ENCODE measurements at places on chromosomes 4 and X.
A peak's percentile ranks its signal among the peaks of the same experiment; 100 is the strongest.

DNA sequence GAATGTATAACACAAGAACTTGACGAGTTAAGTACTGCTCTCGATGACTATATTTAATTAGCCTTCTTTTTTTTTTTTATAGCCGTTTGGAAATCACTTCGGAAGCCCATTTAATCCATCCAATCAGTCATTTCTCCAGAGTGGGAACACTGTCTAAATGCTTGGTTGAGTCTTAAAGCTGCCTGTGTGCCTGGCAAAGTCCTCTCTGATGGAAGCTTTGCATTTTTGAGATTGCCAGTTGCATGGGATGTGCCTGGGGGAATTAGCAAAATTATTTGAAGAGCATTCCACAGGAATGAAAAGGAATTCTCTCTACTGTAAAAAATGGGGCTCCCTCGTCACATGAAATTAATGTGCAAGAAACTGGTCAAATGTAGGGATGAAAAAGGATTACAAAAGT, 398.8 kb upstream of the RPS6KA3 start:
- DNase-seq: peak; percentile 1

- DNase-seq: no peak
Measured at GRCh38 chr4:56723201-56723605, 42.1 kb upstream of the HOPX start.

GRCh38 chrX:87517571-87518141, at the start of gene KLHL4:
TSS of gene KLHL4 (plus strand) at chrX:87517802. CDS start at chrX:87517894, 92 bp downstream.
- DNase-seq: no peak

- peak; percentile 34 for DNase-seq
Measured at GRCh38 chr4:147833254-147833653, 101.4 kb downstream of the ARHGAP10 start.

GRCh38 chrX:13001097-13001496, 26.2 kb downstream of the TMSB4X start:
- no peak for DNase-seq

GRCh38 chr4:143372093-143372915, 35.6 kb downstream of the GAB1 start:
- no peak for DNase-seq

DNA sequence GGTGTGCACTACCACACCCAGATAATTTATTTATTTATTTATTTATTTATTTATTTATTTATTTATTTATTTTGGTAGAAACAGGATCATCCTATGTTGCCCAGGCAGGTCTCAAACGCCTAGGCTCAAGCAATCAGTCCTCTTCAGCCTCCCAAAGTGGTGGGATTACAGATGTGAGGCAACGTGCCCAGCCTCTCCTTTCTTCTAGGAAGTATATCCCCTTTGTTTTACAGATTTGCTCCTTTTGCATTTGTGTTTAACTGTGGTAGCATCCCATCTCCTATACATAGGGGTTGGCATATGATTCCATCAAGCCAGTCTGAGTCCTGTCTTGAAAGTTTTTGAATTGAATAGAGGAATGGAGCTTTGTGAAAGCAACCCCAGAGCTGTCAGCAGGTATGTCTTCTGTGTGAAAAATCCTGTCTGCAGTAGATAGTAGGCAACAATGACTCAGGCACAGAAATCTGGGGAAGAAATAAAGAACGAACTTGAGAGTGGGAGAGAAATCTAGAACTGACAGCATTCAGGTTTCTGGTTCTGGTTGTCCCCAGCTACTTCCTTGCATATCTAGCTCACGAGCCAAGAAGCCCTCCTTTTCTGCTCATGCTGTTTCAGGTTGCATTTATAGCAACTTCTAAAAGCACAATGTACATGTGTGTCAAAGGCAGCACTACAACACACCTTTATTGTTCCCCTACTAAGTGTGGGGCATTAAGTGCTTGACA, 113.7 kb upstream of the LSM6 start:
- DNase-seq: no peak

DNA sequence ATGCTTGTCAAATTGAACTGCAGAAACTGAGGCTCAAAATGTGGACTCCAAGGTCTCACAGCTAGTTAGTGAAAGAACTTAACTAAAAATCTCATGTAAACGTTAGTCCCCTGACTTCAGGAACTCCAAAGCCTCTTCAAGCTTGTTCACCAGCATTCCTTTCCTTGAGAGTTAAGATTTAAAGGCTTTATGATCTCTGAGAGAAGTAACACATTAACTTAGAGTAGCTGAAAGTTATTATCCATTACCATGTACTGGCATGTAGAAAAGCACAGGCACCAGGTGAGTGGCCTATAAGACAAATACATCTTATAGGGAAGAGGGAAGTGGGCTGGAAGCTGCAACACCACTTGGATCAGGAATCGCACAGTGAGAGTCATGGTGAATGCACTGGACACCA, 15.3 kb downstream of the PARM1 start:
- no peak for DNase-seq

- DNase-seq: no peak
Measured at GRCh38 chr4:118879409-118879808, 9.2 kb upstream of the SYNPO2 start.

DNA sequence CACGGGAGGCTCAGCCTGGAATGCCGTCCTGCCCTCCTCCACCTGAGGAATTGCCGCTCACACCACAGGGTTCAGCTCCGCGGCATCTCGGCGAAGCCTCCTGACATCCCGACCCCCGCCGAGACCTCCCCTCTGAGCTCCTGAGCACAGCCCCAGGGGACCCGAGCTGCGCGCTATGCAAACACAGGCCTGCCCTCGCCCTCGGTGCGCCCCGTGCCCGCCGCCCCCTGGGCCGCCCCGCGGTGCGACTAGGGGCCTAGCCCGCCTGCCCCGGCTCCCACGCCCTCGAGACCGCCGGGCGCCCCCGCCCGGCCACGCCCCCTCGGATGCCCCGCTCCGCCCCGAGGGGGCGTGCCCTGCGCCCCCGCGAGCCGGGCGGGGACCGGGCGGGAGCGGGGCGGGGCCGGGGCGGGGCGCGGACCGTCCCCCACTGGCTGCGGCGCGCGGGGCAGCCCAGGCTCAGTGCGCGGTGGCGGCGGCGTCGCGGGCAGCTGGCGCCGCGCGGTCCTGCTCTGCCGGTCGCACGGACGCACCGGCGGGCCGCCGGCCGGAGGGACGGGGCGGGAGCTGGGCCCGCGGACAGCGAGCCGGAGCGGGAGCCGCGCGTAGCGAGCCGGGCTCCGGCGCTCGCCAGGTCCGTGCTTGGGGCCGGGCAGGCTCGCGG, at the start of gene FGFR3:
Gene FGFR3 (plus strand): TSS at position 462 of the 664 bp plus-strand sequence. CDS start 642 bp downstream, outside the sequence.
- peak; percentile 44 for DNase-seq

GRCh38 chr4:161906836-161907589, 256.8 kb downstream of the FSTL5 start:
- DNase-seq: no peak

DNA sequence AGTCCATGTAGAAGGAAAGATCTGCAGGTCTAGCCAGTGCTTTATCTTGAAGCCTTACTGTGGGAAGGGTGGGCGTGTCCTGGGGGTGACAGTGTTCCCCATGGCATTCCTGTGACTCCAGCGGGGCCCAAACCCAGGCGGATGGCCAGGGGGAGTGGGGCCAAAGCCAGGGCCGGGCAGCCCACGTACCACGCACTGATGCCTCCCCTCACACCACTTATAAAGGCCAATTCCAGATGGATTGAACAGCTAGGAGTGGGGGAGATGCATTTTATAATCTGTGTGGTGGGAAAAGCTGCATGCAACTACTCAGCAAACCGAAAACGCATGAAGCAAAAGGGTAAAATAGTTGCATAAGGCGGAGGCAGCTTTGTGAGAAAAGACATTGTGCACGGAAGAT, 36.4 kb downstream of the NELFA start:
- DNase-seq: no peak

- DNase-seq: peak; percentile 31
Measured at GRCh38 chr4:185933078-185933581, 121.1 kb upstream of the SORBS2 start.

DNA sequence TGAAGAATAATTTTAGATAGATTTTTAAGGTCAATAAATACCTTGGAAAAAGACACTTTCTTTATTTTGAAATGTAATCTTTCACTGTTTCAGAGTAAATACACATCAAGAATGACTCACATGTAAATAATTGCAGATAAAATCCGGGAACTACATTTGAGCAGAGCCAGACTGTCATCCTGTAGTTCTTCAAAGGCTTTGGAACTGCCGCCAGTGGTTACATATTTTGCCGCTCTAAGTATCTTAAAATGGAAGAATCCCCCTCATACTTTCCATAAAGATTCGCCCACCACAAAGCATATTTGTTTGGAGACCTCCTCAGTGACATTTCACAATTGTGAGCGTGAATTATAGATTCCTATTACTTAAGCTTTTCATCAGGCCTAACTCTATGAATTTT, 607.8 kb upstream of the ZFP42 start:
- peak; percentile 3 for DNase-seq

GRCh38 chrX:139691843-139692505, 16.0 kb downstream of the MCF2 start:
- DNase-seq: peak; percentile 3

DNA sequence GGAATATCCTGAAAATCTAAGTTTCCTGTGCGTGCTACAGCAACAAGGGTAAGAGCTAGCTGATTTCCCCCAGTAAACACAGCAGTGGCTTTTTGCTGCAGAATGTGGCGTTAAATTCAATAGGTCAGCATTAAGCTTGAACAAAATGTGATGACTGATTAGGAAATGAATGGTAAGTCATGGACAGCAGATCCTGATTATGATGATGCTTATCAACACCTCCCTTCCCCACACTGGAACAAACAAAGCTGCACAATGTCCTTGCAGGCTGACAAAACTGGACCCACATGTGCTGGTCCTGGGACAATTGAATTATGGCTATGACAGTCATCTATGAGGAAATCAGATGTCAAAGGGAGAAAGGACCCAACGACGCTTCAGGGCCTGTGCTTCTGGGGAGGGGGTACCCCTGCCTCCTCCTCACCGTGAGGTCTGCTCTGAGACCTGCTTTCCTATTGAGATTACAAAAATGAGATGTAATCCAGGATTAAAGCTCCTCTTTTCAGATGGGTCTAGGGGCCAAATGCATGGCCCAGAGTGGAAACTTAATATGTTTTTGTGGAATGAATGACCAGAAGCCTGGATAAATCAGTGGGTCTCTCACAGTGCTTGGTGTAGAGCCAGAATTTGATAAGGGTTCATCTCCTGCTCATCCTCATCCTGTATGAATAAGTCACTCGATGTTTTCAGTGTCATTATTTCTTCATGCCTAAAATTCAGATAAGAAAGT, 32.0 kb upstream of the BOD1L1 start:
- DNase-seq: no peak

- DNase-seq: no peak
Measured at GRCh38 chr4:24601121-24601520, 16.8 kb upstream of the DHX15 start.

- peak; percentile 45 for DNase-seq
Measured at GRCh38 chr4:113026556-113026955, 22.9 kb upstream of the ANK2 start.

DNA sequence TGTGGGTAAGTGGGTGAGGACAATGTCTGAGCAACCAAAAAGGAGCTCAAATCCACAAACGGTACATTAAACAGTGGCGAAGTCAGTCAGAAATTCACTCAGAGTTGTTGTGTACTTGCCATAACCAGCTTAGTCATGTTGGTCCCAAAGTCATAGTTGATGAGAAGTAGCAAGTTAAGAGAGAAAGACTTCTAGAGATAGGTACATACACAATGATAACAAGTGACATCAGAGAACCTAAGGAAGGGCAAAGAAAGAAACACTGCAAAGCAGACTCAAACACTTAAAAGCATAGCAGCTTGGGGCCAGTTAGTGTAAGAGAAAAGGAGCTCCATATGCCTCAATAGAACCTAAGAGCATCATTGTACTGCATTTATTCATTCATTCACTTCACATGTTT, 30.2 kb downstream of the DYNLT3 start:
- no peak for DNase-seq

- peak; percentile 67 for DNase-seq
Measured at GRCh38 chrX:124217304-124218251, 114.9 kb upstream of the TEX13D start.

DNA sequence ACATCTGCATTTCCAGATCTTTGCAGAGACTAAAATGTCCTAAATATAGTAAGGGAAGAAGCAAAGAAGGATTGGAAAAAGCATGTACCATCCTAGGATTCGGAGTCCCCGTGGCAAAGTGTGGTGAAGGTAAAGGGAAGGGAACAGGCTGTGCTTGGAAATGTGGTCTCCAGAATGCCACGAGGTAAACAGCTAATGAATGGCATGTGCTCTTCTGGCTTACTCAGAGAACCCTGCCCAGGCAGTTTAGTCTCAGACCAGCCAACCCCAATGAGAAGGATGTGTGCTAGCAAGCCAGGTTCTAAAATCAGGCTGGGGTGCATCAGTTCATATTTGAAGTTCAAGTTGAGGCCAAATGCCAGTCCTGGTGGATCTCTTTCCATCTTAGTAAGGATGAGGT, 113.1 kb downstream of the RS1 start:
- DNase-seq: no peak

DNA sequence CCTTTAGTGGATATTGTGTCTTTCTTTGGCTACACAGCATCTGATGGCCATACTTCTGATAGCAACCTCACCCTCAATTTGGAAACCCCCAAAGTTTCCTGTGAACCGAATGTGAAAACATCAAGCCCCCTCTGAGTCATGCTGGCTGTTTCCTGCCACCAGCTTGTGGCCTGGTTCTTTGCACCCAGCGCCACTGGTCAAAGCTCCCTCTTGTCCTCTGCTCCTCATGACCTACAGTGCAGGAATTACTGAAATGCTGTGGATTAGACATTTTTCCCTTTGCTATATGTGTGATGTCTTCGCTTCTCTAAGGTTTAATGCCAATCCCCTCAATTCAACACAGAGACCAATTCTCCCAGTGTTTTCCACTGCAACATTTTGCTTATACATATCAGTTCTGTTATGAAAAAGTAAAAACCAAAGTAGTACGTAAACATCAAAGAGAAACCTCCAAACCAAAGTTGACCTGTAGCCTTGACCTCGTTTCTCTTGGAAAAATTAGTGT, 224.0 kb upstream of the TENM3 start:
- DNase-seq: no peak

DNA sequence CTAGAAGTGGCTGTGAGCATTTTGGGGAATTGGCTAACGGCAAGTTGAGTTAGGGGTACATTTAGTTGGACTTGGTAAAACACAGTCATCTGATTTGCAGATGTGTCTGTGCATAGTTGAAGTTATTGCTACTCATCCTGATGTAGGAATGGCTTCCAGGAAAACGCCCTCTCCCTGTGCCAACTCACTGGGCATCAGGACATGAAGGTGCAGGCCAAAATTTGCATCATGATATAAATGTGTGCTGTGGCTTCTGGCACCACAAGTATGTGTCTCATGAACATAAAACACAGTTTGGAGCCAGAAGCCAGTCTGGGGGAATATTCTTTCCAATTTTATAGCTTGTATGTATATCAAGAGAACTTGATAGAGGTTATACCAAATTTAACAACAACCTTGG, 54.2 kb upstream of the CBR4 start:
- no peak for DNase-seq

DNA sequence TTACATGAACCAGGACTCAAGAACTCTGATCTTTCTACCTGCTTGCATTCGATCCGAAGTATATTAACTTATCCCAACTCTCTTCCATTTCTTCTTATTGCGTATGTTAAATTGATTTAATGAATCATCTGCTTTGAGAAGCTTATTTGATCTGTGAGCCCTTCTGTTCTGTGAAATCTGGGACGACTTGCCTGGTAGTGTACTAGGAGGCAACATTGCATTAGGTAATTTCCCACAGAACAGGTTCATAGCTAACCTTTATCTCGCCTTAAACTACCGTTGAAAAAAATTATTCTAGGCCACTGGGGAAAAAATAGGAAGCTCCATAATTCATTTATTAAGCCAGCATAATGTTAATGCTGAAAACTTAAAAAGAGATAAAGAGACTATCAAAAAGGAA, 67.2 kb upstream of the MAB21L2 start:
- DNase-seq: no peak

Measured in EL (cell line).